ENCODE measurements at places on chromosomes 6 and 20.

DNA sequence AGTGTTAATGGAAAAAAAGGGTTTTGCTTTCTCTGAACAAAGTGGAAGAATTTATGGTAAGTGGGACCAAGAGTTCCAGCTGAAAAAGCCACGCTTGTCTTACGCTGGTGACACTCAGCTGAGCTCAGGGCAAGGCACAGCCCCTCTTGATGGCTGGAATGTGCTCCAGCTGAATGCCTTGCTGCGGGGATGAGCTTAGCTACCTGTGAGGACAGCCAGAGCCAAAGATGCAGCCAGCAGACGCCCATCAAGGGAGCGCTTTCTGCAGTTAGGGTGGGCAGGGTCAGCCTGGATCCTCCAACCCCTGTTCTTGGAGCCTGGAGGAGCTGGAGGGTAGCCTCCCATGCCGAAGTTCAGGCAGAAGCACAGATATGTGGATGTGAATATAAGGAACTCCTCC lies 191.4 kb downstream of the SCP2D1 start:
- DNase-seq = no peak

- no peak for DNase-seq
Measured at GRCh38 chr6:69913361-69913760, 47.0 kb downstream of the COL19A1 start.

- peak; percentile 41 for DNase-seq
Measured at GRCh38 chr20:53872561-53873229, 197.7 kb downstream of the BCAS1 start.

- DNase-seq = no peak
Measured at GRCh38 chr6:100455230-100456124, 9.2 kb downstream of the SIM1 start.

GRCh38 chr6:150230164-150230561 lies 87.3 kb downstream of the PPP1R14C start:
- DNase-seq = no peak

DNA sequence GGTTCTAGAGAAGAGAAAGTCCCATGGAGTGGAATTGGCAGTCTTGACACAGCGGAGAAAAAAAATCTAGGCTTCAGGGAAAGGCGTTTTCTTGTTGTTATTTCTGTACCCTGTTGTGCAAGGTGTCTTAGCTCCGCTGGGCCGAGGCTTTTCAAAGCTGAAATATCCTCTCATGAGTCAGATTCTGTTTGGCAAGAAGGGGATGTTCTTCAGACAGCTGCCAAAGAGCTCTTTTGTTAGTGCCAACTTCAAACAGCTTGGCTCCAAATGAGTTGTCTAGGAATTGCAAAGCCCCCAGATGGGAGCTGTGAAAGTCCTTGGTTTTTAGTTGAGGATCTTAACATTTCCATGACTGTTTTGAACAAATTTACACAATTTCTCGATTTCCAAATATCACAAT lies 45.6 kb downstream of the LRRN4 start:
- peak; percentile 97 for DNase-seq

DNA sequence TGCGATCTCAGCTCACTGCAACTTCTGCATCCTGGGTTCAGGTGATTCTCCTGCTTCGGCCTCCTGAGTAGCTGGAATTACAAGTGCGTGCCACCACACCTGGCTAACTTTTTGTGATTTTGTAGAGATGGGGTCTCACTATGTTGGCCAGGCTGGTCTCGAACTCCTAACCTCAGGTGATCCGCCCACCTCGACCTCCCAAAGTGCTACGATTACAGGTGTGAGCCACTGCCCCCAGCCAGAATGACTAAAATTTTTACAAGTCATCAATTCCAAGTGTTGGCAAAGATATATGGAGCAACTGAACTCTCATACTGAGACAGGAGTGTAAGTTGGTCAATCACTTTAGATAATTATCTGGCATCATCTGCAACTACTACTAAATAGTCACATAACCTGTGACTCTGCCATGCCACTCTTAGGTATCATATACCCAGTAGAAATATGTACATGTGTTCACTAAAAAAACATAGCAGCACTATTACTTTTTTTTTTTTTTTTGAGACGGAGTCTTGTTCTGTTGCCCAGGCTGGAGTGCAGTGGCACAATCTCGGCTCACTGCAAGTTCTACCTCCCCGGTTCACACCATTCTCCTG lies 3.0 kb downstream of the EIF6 start:
- no peak for DNase-seq

DNA sequence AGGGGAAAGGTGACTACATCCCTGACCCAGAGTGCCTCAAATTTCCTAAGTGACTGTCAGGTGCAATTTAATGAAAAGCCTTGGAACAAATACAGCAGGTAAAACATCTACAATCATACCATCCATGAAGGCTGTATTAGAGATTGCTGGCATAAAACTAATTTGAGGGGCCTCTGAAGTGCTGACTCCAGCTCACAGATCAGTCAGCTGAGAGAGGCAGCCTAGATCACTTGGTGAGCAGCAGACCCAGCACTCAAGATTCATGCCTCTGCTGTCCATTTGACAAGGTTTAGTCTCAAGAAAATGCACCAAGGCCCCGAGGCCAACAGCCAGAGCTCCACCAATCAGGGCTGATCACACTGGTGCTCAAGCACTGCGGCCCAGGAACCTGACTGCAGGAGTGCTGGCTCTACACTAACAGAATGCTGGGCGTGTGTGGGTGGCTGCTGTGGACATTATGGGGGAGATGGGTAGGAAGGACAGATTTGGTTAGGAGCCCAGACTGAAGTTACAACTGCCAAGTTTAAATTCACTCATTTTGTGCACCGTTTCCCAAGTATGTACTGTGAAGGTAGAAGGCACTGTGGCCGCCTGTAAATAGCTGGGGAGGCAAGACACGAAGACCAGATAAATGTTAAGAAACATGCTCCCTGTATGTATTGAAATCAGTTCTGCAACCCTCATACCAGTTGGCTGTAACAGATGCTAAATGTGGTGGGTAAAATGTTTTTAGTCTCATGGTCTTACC lies 28.2 kb downstream of the SNX5 start:
- no peak for DNase-seq

GRCh38 chr6:111687652-111688051 lies 82.0 kb upstream of the TRAF3IP2 start:
- DNase-seq = no peak

- DNase-seq = no peak
Measured at GRCh38 chr6:158663625-158664165, 13.8 kb downstream of the SYTL3 start.

DNA sequence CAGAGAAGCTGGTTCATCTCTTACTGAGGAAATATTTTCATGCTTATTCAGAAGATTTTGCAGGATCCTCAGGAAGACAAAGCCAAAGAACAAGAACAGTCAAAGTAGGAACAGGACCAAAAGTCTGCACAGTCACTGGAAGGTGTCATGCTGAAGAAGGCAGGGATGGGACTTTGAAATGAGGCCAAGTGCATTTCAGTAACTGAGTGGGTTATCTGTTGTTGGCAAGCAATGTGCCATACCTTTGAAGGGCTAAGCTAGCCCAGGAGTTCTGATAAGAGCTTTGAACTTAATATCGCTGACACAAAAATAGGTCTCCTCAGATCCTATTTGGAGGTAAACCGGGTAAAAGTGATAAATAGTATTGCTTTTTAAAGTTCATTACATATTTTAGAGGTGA lies 31.5 kb downstream of the SLC16A10 start:
- no peak for DNase-seq

DNA sequence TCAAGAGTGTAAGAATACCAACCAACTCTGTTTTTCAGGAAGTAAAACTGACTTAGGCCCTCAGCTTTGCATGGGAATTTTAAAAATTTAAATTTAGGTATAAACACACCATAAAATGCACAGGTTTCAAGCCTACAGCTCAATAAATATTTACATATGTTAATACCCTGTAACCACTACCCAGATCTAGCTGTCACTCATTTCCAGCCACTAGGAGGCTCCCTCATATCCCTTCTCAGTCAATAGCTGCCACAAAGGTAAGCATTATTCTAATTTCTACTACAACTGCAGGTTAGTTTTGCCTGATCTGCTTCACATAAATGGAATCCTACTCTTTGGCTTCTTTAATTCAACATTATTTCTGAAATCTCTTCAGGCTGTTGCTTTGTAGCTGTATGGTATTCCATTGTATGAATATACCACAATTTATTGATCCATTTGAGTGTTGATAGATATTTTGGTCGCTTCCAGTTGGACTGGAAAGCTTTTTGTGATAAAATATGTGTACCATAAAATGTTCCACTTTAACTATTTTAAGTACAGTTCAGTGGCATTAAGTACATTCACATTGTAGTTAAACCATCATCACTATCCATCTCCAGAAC lies 32.5 kb upstream of the MEI4 start:
- DNase-seq = no peak

DNA sequence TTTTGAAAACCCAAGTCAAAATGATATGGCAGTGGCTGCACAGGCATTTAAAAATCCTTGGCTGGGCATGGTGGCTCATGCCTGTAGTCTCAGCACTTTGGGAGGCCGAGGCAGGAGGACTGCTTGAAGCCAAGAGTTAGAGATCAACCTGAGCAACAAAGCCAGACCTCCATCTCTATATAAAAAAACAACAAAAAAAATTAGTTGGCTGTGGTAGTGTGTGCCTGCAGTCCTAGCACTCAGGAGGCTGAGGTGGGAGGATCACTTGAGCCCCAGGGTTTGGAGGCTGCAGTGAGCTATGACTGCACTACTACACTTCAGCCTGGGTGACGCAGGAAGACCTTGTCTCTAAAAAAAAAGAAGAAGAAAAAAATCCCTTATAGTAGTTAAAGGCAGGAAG lies 142.9 kb downstream of the MYB start:
- no peak for DNase-seq

DNA sequence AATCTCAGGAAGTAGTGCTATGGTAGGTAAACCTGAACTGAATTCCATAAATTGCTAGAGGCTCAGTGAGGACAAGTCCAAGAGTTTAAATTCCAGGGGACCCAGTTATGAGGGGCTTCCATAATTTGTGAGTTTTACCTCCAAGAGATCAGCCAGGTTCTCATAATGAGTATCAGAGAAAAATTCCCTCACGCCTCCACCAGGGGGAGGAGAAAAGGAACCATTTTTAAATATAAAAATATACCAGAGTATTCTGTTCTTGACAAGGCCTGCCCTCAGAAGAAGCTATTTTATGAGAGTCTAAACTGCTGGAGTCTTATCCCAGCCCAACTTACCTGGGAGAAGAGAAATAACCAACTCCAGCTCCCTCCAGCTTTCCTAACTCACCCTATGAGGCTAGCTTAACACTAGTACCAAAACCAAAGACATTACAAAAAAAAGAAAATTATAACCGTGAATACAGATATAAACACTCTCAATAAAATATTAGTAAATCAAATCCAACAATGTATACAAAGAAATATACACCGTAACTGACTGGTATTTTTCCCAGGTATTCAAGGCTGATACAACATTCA lies 158.7 kb downstream of the TFAP2A start:
- no peak for DNase-seq

- DNase-seq = no peak
Measured at GRCh38 chr20:33814238-33814712, 3.1 kb downstream of the CHMP4B start.

- no peak for DNase-seq
Measured at GRCh38 chr6:84777888-84778287, 13.5 kb upstream of the TBX18 start.

GRCh38 chr20:32296412-32296811 lies 19.0 kb downstream of the KIF3B start:
- peak; percentile 54 for DNase-seq

DNA sequence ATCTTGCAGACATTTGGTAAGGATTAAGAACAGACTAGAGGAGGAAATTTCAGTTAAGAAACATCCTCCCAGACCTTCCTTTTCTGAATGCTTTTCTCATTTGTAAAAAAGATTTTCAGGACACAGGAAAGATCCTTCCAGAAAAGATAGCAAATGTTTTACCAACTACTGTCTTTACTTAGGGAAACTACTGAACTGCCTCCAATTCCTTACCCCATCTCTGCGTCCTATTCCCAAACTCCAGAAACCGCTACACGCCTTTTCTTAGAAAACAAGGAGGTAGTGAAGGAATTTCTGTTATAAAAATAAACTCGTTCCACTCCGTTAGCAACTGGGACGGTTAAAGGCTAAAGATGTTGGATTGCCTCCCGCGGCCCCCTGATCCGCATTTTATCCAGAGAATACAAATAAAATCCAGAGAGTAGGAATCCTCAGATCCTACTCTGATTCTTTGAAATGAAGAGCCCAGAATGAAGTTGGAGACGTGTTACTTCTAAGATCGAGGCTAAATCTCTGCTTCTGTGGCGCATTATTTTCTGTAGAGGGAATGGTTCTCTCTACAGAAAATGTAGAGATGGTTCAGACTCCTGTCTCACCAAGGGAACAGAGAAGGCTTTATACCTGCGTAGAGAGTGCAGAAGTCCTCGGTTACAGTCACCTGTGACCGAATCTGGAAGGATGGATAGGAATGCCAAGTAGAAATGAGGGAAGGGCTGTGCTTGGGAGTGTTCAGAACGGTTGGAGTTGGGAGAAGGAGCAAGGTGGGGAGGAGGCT lies 133.0 kb downstream of the GPX5 start:
- peak; percentile 11 for DNase-seq

GRCh38 chr6:52162940-52163908 lies 23.0 kb upstream of the IL17A start:
- no peak for DNase-seq

DNA sequence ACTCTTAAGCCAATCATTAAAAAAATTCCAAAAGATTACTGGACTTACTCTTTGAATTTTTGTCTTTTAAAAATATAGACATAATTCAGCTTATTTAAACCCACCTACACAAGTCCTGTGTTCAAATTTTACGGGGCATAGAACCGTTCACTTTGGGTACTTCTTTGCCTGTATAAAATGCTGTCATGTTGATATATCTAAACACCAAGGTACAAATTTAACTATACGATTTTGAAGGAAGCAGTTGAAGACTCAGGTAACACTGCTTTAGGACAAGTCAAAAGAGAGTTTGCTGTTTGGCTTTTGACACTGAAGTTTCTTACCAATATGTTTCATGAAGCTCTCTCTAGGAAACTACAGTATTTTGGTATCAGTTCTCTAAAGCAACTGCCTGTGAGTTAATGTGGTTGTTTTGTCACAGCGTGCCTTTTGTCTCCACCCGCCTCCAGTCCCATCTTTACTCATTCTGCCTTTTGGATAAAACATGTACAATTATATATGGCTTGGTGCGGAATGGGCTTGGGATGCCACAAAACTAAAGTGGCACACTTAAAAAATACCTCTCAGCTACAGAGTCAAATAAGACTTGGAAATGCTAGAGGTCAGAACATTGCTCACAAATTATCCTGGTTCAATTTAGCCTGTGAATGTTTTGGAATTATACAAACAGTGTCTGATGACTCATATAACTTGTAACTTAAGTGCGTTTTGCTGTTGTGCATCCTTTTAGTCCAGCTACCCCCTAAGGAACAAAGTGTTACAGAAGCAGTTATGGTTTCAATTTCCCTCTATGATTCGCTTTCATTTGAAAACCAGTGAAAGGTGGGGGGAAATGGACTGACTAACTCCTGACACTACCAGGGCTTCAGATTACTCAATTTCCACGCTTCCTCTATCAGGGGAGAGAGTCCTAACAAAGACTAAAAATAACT lies 38.7 kb downstream of the RGS17 start:
- DNase-seq = peak; percentile 96

DNA sequence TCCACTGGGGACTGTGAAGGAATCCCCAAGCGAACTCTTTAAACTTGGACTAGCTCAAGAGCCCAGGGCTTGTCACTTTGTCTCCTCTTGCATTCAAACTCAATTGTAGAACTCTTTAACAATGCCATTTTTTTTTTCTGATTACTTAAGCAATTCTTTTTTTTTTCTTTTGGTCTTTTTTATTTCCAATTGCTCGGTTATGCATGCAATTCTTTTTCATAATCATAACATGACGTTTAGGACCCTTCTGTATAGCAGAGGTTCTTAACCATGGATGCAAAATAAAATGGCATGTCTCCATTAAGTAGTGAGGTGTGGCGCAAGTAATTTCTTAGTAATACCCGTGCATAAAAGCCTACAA lies 466 bp upstream of the BFSP1 start:
- DNase-seq = no peak
